NCI-H1694 (cell line): ENCODE measurements at places on chromosomes 6 and 20.
A peak's percentile ranks its signal among the peaks of the same experiment; 100 is the strongest.

DNA sequence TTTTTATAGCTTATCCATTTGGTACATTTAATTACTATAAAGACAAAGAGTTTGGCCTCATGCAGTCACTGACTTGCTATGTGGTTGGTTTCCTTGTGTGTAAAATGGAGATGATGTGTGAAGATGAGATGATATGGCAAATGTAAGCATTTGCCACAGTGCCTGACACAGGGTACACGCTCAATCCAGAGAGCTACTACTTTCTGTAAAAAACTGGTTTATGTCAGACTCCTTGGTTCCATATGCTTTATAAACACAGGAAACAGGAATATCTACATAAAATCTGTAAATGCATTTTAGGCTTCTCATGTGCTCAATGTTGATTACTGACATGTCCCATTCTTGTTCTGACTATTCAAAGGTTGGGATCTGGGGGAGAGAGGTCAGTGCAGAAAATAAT, 10.4 kb downstream of the HIVEP1 start:
- no peak for DNase-seq

DNA sequence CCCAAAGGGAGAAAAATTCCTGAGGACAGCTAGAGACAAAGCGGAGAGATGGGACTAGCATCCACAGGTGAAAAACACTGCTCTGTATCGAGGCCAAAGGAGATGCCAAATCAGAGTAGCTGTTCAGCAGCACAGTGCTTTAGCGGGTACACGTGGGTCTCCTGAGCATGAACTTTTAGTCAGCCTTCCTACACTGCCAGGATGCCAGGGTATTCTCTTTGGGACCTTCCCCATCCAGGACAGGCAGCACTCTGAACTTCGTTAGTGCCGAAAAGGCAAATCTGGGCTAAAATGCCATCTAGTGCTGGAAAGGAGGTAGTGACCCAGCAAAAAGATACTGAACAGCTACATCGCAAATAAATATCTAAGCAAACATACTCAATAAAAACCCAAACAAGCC, 64.9 kb downstream of the C6orf58 start:
- peak; percentile 42 for DNase-seq

DNA sequence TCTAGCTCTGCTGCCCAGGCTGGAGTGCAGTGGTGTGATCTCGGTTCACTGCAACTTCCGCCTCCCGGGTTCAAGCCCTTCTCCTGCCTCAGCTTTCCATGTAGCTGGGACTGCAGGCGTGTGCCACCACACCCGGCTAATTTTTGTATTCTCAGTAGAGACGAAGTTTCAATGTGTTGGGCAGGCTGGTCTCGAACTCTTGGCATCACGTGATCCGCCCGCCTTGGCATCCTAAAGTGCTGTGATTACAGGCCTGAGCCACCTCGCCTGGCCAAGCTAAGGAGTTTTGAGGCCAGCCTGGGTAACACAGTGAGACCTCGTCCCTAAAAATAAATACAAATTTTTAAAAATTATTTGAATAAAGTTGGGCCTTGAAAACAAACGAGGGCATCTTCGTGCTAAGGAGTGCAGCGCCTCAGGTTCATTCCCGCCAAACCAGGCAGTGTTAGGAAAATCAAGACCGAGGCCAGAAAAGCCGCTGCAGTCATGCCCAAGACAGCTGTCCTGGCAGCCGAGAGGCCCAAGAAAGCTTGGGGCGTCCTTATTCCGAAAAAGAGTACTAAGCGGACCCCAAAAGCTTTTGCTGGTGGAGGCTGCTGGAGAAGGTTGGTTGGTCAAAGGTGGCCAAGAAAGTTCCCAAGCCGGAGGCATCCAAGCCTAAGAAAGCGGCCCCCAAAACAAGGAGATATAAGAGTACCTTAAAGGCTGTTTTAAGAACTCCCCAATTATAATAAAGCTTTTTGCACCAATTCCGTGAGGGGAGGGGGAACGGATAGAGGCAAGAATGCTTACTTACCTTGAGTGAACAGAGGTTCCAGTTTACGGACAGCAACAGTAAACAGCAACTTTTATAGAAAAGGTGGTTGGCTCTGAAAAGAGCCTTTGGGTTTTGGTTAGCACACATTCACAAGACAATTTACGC, 109.0 kb downstream of the HFE start:
- no peak for DNase-seq

- no peak for DNase-seq
Measured at GRCh38 chr6:169899481-169900145, 148.2 kb downstream of the ERMARD start.

GRCh38 chr6:137958811-137959565, 91.9 kb downstream of the TNFAIP3 start:
- no peak for DNase-seq

GRCh38 chr20:11366660-11367059, 551.0 kb upstream of the BTBD3 start:
- DNase-seq, result no peak

- DNase-seq, result no peak
Measured at GRCh38 chr6:18347021-18347577, 40.1 kb upstream of the RNF144B start.

DNA sequence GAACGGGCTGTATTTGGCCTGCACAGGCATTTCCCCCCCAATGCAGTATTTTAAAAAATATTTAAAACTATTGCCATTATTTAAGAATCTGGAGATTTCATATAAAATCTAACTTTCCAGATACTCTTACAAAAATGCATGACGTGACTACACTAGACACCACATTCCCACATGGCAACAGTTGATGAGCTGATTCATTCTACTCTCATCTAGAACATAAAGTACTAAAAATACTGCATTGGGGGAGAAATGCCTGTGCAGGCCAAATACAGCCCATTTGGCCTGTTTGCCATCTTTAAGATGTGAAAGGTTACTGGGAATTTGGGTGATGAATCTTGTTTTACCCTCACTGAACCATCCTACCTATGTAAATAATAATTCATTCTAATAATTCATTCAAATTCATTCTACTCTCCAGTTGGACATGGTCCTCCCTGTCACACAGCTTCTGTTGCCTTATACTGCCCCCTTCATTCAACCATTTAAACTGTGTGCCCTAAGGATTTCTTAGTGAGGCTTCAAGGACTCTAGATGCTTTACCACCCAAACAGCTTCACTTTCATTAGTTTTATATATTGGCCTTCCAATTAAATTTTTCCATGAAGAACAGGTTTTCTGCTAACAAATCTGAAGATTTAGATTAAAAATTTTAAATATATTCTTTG, 6.9 kb upstream of the ZSCAN16 start:
- no peak for DNase-seq

GRCh38 chr20:48234951-48235350, 449.7 kb upstream of the SULF2 start:
- no peak for DNase-seq

DNA sequence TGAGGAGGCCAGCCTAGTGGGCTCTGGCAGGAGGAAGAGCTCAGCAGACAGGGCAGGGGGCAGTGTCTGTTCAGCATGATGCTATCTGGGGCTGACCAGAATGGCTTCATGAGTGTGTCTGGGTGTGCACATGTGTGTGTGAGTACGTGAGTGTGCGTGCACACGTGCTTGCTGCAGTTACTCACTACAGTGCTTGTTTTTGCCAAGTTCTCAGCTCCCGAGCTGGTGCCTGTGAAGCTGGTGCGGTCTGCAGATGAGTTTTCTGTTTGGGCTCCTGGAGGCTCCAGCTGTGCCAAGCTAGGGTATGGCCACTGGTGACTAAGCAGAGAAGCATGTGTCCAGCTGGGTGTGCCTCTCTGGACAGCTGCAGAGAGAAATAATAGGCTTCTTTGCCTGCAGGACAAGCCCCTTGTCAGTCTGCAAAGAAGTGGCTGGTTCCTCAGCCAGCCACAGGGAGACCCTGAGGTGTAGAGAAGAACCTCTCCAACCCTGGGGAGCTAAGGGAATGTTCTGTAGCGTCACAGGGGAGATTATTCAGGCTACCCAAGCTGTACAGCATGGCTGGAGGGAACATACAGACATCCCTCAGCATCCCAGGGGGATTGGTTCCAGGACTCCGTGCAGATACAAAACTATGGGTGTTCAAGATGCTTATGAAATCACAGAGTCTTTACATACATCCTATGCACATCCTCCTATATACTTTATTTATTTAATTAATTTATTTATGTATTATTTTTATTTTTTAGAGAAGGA, 40.2 kb upstream of the FAM50B start:
- no peak for DNase-seq

DNA sequence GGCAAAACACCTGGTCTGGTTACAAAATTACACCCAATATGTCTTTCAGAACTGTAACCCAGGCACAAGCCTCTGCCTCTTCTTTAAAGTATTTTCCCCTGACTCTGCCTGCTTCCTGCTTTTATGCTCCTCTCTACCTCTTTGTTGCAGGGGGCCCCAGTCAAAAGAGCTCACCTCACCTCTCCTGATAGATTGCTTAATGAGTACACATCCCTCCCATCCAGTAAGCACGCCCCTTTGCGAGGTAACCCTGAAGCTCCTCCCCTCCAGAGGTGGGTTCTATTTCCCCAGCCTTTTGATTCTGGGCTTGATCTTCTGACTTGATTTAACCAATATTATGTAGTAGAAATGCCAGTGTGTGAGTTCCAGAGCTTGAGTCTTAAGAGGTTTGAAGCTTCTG, 56.6 kb upstream of the EYA2 start:
- DNase-seq, result no peak

DNA sequence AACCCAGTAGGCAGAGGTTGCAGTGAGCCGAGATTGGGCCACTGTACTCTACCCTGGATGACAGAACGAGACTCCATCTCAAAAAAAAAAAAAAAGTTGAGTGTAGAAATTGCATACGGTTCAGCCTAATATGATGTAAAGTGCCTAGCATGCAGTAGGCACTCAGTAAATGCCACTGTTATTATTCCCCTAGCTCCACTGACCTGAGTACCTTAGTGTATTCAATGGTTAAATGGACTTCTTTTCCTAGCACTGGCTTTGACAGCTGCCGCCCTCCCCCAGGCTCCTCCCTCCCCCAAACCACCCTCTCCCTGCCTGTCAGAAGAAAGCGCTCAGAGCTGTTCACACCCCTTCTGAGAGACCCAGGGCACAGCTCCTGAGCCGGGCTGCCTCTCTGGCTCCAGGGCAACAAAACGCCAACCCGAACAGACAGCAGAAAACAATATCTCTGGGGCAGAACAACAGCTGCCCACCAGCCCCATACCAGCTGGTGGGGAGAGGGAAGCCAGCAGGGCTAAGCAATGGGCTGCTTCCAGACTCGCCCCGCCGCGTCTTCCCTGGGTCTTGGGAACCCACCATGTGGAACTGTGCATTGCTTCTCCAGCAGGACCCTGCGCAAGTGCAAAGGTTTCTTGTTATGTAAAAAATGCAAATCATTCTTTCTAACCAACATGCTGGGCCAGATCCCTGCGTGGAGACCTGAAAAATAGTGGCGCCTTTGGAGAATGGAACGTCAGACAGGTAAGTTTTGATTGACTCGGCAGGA, 4.5 kb downstream of the CPNE5 start:
- DNase-seq, result peak; percentile 49

GRCh38 chr20:47805951-47806350, 20.7 kb upstream of the SULF2 start:
- DNase-seq, result no peak

- DNase-seq, result no peak
Measured at GRCh38 chr6:166809721-166810120, 146.6 kb downstream of the RNASET2 start.

DNA sequence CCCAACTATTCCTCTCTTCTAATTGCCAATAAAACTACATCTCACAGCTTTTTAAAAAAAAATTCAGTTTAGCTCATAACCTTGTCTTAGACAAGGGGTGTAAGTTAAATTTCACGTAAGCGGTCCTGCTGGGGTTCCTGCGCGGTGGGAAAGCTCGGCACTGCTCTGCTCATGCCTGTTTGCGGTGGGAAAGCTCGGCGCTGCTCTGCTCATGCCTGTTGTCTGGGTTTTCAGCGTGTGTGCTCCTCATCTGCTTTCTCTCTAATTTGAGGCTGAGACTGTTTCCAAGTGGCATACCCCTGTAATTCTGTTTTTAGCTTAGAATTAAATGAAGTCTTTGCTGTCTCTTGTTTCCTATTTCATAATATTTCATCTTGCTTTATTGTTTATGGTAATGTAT, 18.6 kb downstream of the ARID1B start:
- no peak for DNase-seq

- no peak for DNase-seq
Measured at GRCh38 chr6:12950976-12951375, 234.4 kb downstream of the PHACTR1 start.

DNA sequence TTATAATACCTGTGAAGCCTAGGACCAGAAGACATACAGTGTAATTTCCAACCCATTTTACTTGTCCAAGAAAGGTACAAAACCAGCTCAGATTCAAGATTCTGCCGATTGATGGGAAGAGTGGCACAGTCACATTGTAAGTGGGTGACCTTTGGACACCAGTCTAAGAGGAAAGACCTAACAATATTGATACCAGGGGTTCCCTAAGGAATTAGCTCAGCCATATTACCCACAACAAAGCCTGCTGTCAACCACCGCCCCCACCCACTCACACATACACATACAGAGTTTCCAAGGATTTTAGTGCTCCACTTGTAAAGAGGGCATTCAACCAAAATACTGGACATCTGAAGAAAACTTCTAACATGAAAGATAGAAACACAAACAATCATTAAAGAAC, 27.9 kb upstream of the TMEM181 start:
- no peak for DNase-seq

GRCh38 chr20:20603339-20603990, 109.0 kb downstream of the RALGAPA2 start:
- DNase-seq, result peak; percentile 80

DNA sequence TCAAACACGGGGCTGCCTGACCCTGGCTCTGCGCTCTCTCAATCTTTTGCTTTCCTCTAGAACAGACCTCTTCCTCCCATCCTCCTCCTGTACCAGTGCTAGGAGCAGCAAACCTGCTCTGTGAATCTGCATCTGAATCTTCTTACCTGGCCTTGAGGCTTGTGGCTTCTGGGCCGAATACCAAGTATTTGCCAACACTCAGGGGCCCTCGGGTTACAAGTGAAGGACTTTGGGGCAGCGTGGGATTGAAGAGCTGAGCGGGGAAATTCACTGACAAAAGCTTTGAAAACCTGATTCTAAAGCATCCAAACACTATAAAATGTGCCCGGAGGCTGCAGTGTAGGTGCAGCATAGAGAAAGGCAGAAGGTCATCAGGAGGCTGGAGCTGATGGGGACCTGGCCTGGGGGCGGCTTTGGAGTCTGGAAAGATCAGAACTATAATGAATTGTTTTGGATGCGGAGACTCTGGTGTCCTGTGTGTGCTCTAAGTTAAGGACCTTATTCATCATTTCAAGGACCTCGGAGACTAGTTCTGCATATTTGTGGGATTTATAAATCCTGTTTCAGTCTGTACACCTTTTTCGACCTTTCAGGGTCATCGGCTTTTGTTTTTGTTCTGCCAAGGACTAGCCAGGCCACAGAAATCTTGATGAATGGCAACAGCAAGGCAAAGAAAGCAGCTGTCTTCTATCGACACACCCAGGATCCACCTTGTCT, 16.4 kb upstream of the IGF2R start:
- DNase-seq, result no peak

DNA sequence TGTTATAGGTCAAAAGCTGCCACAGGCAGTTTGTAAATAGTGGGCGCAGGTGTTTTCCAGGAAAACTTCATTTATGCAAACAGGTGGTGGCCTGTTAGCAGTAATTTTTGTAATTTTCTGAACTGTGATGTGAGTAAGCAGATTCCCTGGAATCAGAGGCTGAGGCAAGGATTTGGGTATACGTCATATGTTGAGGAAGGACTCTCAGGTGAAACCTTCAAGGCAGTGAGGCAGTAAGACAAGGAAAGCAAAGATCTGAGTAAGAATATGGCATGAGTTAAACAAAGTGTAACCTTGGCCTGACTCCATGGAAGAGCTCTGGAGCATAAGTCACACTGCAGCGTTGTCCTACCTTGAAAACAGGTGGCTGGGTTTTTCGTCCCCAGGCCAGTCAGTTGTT, 291.1 kb upstream of the BTBD3 start:
- DNase-seq, result no peak

GRCh38 chr6:56550301-56550700, 92.4 kb downstream of the DST start:
- no peak for DNase-seq
